ENCODE measurements at places on chromosomes 12 and 14.

DNA sequence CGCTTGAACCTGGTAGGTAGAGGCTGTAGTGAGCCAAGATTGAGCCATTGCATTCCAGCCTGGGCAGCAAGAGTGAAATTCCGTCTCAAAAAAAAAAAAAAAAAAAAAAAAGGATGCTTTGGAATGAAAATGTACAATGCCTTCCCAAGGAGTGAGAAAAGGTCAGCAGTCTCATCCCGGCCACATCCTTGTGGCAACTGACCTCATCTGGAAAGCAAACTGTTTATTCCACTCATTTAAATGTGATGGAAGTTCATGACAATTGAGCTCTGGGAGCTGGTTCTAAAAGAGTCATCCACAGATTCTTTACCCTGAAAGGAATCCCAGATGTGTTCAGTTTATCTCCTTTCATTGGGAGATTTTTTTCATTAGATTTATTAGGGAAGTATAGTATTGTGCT lies 19.4 kb upstream of the LIMA1 start:
- no peak for DNase-seq

DNA sequence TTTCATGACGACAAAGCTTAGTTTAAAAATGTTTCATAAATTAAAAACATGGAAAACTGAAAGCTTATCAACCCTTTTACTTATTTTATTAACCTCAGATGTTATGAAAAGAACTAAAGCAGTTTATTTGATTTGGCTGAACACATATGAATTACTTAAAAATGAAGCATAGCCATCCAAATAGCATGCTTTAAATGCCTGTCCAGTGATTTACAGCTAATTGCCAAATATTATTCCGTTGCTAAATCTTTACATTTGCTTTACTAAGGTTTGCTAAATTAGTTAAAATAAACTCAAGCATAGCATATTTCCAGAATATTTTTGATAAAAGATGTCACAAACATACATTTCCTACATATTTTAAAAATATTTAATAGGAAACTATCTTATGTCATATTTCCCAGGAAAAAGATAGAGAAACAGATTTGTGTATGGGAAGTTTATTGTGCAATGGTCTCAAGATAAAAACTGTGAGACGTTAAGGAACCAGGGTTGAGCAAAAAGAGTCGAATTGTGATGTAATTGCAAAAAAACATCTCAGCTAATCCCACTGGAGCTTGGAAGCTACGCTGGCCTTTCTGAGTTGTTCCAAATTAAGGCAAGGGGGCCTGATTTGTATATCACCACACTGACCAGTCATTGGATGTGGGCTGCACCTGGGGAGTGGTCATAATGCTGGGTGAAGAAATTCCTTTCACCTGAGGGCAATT lies 25.8 kb downstream of the GPR135 start:
- no peak for DNase-seq

- no peak for DNase-seq
Measured at GRCh38 chr12:122749569-122750332, 2.9 kb upstream of the DENR start.

DNA sequence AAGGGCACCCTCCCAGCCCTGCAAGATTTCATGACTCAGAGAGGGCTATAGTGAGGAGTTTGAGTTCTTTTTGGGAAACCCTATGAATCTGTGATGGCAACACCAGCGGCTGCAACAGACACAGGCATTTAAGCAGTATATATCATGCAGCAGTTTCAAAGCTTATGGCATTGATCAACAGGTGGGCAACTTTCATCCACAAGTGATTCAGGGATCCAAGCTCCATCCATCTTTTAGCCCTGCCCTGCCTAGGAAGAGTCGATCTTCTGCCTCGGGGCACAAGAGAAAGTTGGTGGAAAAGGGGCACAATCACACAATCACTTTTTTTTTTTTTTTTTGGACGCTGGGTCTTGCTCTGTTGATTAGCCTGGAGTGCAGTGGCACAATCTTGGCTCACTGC lies 8.3 kb upstream of the FAM222A start:
- DNase-seq, result no peak

DNA sequence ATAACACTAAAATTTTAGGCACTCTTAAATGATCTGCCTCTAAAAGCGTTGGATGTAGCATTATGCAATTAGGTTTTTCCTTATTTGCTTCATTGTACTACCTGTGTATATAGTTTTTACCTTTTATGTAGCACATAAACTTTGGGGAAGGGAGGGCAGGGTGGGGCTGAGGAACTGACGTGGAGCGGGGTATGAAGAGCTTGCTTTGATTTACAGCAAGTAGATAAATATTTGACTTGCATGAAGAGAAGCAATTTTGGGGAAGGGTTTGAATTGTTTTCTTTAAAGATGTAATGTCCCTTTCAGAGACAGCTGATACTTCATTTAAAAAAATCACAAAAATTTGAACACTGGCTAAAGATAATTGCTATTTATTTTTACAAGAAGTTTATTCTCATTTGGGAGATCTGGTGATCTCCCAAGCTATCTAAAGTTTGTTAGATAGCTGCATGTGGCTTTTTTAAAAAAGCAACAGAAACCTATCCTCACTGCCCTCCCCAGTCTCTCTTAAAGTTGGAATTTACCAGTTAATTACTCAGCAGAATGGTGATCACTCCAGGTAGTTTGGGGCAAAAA lies 4.1 kb downstream of the CDKN1B start:
- DNase-seq, result no peak

Measured in cerebellar nuclear complex (tissue), 1 donor.